ENCODE measurements at places on chromosomes 2 and 18.

DNA sequence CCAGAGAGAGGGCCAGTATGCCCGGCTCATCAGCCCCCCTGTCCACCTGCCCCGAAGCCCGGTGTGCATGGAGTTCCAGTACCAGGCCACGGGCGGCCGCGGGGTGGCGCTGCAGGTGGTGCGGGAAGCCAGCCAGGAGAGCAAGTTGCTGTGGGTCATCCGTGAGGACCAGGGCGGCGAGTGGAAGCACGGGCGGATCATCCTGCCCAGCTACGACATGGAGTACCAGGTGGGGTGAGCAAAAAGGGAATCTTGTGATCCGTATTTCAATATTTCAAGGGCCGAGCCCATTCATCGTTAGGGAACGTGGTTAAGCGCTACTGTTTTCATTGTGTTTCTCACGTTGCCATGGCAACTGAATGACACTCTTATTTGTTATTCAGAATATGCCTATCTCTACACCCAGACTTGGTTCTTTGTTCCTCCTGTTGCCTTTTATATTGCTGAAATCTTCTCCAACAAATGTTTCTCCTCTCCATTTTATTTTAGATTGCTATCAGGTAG lies 81.5 kb downstream of the NRP2 start:
- DNase-seq: no peak

DNA sequence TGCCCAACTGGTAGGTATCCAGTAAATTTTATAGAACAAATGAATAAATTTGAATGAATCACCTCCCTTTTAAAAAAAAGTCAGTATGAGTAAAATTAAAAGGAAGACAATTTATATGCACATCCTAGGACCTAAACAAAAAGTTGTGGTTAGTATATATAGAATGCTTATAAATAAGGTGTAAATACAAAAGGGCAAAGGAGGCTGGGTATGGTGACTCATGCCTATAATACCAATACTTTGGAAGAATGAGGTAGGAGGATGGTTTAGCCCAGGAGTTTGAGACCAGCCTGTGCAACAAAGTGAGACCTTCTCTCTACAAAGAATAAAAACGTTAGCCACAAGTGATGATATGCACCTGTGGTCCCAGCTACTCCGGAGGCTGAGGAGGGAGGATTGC lies 12.8 kb downstream of the C2orf69 start:
- no peak for DNase-seq

- no peak for DNase-seq
These were observed 20.9 kb upstream of the LMAN1 start for GRCh38 chr18:59379772-59380522.

- DNase-seq: no peak
These were observed 52.1 kb upstream of the ITGA6 start for GRCh38 chr2:172375251-172375650.

- no peak for DNase-seq
These were observed 318.3 kb upstream of the MYT1L start for GRCh38 chr2:2649109-2650072.

GRCh38 chr18:33641141-33641540 lies 63.1 kb downstream of the ASXL3 start:
- DNase-seq: no peak

DNA sequence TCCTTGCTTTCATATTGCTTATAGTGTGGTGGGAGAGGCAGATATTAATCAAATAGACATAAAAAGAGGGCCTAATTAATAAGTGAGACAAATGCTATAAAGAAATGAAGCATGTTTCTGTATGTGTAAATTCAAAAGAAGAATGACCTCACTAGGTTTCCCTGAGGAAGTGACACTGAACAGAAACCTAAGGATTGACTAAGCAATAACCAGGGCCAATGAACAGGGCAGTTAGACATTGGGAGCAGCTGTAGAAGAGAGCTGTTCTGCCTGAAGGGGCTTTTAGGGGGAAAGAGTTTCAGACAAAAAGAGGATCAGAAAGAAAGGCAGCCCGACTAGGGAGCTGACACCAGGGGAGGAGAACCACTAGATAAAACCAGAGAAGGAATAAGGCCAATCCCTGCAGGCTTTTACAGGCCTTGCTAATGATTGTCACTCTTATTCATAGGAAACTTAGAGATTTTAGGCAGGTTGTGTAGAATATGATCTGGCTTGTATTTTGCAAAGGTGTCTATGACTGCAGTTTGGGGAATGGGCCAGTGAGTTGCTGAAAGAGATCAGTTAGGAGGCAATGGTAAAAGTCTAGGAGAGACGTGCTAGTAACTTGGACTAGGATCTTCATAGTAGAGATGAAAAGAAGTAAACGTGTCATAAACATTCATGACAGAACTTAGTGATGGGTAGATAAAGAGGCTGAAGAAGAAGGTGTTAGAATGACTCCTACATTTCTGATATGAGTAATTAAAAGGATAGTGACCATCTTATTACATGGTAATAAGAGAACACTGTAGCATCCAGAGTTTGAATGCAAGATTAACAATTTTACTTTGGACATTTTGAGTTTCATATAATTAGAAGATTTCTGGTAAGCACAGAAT lies 26.8 kb upstream of the NABP1 start:
- no peak for DNase-seq

- no peak for DNase-seq
These were observed 109.0 kb upstream of the ALK start for GRCh38 chr2:30030361-30030760.

DNA sequence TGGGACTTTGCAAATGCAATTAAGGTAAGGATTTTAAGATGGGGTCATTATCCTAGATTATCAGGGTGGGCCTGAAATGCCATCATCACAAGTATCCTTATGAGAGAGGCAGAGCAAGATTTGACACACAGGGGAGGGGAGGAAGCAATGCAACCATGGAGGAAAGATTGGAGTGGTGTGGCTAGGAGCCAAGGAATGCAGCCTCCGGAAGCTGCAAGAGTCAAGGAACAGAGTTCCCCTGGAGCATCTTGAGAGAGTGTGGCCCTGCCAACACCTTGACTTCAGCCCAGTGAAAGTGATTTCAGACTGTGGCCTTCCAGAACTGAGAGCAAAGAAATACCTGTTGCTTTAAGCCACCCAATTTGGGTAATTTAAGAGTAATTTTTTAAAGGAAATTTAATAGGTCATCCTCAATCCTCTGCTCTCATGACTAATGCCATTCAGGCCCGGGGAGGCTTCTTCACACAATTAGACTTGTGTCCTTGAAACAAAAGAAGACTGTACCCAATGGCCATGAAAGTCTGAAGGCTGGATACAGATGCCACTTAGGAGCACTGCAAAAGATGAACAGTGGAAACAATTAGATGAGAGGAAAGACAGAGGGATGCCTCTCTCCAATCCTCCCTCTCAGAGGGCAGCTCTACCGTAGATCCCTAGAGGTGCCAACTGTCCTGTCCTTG lies 250.3 kb upstream of the ID2 start:
- DNase-seq: no peak

- no peak for DNase-seq
These were observed 88.9 kb downstream of the AGAP1 start for GRCh38 chr2:235582729-235583128.

Data from left renal cortex interstitium (tissue), 4 donors.